Stimulated activated CD4-positive, alpha-beta T cell treated with anti-CD3 and anti-CD28 coated beads, Interleukin-1b, Interleukin-23, amount 100 ng/mL, for 24 hours (primary cell): ENCODE measurements at places on chromosomes 12 and 14.
A peak's percentile ranks its signal among the peaks of the same experiment; 100 is the strongest.

DNA sequence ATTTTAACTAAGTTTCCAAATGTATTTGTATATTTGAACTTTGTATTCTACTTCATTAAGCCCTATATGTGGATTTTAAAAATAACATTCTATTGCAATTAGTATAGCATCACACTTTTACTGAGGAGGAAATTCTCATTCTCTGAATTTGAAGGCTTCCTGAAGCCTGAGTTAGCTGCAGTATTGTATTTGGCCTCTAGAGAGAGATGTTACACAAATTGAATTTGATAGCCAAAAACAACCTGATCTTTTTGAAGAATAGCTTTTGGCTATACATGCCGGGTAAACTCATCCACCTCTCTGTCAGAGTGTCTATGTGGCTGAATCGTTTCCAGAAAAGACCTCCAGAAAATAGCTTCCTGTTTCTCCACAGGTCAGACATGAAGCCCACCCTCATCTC is 316.5 kb upstream of the OR4E1 start:
- no peak for DNase-seq

GRCh38 chr12:24899503-24900075 is 49.3 kb downstream of the BCAT1 start:
- DNase-seq: no peak

DNA sequence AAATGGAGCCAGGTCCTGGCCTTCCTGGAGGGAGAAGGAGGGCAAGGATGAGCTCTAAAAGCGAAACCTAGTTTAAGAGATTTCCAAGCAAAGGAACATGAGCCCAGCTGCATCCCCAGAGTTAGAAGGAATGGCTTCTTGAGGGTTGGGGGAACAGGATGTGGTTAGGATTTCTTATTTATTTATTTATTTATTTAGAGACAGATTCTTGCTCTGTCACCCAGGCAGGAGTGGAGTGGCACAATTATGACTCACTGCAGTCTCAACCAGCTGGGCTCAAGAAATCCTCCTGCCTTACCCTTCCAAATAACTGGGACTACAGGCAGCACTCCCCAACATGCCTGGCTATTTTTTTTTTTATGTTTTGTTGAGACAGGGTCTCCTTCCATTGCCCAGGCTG is 25.3 kb upstream of the TMEM106C start:
- no peak for DNase-seq

GRCh38 chr14:71290960-71291466 is 383.8 kb downstream of the PCNX1 start:
- DNase-seq: peak; percentile 46

GRCh38 chr12:63949902-63950301 is 105.4 kb downstream of the SRGAP1 start:
- DNase-seq: no peak

DNA sequence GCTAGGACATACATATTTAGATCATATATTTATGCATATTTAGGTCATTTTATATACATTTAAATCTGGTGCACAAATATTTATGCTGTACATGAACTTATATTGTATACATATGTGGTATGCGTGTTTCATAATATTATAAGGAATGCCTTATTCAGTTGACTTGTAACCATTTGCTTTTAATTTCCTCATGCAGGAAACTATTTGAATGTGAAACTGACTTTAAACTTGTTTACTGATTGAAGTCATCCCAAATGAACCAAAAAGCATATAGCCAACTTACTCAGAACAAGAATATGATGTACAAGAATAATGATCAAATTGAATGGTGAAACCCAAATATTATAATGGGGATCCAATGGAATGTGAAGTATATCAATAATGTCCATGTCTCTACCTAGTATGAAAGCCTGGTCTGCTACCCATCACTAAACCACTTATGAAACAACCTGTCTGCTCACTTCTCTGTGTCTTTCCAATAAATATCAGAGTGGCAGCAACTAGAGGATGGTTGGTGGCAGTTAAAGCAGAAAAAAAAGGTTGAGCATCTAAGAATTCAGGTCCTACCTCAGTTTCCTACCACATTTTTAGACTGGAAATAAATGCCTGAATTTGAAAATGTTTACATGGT is 38.3 kb downstream of the RPS6KA5 start:
- no peak for DNase-seq

GRCh38 chr14:101595349-101595748 is 34.1 kb downstream of the DIO3 start:
- DNase-seq: no peak

- no peak for DNase-seq
These were observed 11.3 kb downstream of the CFAP54 start for GRCh38 chr12:96500693-96501092.

- no peak for DNase-seq
These were observed 55.8 kb downstream of the ITPR2 start for GRCh38 chr12:26777236-26777635.

DNA sequence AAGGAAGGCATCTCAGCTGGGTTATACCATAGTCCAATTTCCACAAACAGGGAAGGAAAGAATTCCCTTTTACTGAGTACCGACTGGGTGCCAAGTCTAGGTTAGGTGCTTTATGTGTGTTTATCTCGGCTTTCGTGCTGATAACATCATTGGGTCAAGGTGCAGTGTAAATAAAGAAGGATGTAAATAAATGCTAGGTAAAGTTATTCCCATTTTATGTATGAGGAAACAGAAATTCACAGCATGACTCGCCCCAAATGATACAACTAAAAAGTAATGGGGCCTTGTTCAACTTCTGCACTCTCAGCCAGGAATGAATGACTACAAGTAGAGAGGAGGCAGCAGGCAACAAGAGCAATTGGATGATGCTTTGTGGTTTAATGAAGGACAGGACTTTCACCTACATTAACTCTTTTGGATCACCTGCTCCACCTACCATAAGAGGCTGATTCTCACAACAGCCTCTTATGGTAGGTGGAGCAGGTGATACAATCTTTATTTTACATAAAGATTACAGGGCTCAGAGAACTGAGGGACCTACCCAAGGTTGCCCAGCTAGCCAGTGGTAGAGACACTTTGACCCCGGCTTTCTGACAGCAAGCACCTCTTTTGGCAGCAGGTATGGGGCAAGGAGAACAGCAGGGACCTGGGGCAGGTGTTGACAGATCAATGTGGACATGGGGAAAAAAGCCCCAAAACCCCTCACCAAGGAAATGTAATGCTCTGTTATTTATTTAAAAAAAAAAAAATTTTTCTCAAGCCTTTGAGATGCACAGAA is 213.4 kb upstream of the NUDT4 start:
- no peak for DNase-seq

GRCh38 chr14:94054936-94055335 is 26.1 kb downstream of the DDX24 start:
- DNase-seq: no peak

DNA sequence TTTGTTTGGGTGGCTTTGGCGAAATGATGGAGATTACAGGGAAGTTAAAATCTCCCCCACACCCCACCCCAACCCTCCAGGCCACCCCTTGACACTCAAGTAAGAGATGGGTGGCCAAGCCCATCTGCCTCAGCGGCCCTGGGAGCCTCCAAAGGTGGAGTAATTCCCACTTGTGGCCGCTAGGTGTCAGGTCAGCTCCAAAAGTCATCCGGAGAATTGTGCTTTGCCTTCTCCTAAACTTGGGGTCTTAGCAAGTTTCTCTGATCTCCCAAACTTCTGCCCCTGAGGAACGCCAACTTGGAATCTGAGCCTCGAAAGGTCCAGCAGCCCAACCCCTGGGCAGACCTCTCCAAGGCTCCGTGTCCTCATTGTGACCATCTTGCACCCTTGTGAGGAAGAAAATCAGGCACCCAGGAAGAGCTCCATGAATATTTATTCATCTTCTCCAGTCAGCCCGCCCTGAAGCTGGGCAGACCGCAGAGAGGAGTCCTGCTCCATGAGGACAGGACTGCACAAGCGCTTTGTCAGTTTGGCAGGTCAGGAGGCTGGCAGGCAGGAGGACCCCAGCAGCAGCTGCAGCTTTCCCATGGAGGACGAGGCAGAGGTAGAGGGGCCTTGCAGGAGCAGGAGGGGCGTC is 46.7 kb downstream of the LRRC74A start:
- peak; percentile 46 for DNase-seq

GRCh38 chr12:41932470-41932991 is 212.1 kb downstream of the GXYLT1 start:
- no peak for DNase-seq

DNA sequence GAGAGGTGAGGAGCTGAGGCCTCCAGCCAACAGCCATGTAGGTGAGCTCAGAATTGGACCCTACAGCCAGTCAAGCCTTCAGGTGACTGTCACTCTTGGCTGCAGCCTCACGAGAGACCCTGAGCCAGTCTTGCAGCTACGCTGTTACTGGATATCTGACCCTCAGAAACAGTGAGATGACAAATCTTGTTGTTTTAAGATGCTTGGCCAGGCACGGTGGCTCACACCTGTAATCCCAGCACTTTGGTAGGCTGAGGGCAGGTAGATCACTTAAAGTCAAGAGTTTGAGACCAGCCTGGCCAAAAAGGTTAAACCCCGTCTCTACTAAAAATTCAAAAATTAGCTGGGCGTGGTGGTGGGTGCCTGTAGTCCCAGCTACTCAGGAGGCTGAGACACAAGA is 6.2 kb downstream of the PLEK2 start:
- no peak for DNase-seq

- DNase-seq: no peak
These were observed 35.3 kb upstream of the TTC7B start for GRCh38 chr14:90851327-90852036.

GRCh38 chr14:37251775-37252174 is 54.0 kb downstream of the MIPOL1 start:
- no peak for DNase-seq

DNA sequence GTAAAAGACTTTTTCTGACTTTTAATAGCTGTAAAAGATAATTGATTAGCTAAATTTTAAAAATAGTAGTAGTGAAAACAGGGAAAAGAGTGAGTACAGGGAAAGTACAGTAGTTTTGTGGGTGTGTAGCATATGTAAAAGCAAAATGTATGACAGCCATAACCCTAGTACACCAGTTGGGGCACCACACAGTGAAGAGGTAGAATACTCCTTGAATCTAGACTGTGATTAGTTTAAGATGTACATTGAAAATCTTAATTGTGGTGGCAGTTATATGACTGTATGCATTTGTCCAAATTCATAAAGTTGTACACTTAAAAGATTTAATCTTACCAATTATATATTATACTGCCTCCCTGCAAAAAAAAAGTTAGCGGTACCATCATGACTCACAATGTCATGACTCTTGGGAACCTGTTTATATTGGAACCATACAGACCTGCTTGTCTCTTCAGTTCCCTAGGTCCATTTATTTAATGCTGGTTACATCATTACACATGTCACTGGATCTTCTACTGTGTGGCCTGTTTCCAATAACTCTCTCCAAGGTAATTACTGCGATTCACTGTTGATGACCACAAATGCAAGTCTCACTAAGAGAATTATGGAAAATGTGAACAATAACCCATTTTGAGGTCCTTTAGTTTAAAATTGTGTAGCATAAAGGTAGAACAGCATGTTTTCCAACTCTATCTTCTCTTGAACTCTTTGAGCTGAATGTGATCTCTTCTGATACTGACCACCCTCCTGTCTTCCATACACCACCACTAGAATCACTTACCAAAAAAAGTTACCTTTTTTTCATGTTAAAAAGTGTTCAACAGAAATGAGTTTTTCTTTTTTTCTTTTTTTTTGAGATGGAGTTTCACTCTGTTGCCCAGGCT is 264.2 kb upstream of the AMIGO2 start:
- no peak for DNase-seq

DNA sequence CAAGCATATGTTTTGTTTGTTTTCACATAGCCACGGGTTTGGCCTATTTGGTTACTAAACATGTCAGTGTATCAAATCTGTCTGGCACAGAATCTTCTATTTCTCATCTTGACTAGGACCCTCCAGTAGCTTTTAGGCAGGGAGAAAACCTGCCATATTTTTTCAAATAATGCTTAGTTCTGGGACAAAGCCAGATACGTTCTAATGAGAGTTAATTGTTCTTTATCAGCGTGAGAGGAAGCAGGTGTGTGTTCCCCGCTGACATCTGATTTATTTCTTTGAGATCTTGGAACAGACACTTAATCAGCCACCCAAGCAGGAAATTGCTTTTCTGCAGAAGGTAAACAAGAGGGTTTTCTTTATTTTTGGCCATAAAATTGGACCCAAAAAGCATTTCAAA is 54.8 kb downstream of the GOLGA5 start:
- no peak for DNase-seq

GRCh38 chr12:114921781-114922180 is 237.8 kb upstream of the TBX3 start:
- no peak for DNase-seq

- no peak for DNase-seq
These were observed 2.5 kb upstream of the CCND2 start for GRCh38 chr12:4270831-4271716.

- DNase-seq: no peak
These were observed 474.1 kb upstream of the PRICKLE1 start for GRCh38 chr12:43063650-43064049.

DNA sequence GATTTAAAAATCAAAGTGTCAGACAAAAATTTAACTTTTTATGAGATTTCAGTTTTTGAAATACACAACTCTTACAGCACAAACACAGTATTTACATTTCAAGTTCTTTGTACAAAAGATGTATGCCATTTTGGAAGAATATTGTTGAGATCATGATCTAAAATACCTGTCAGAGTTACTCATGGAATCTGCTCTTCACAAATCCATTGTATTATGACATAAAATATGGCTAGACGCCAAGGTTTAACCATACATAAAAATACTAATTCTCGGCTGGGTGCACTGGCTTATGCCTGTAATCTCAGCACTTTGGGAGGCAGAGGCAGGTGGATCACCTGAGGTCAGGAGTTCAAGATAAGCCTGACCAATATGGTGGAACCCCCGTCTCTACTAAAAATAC is 6.2 kb upstream of the SYCP3 start:
- DNase-seq: no peak

GRCh38 chr12:27645671-27646070 is 50.6 kb upstream of the REP15 start:
- no peak for DNase-seq

- no peak for DNase-seq
These were observed 2.7 kb downstream of the PCNX1 start for GRCh38 chr14:70909733-70910614.

GRCh38 chr14:91229005-91229382 is 15.5 kb downstream of the GPR68 start:
- no peak for DNase-seq

DNA sequence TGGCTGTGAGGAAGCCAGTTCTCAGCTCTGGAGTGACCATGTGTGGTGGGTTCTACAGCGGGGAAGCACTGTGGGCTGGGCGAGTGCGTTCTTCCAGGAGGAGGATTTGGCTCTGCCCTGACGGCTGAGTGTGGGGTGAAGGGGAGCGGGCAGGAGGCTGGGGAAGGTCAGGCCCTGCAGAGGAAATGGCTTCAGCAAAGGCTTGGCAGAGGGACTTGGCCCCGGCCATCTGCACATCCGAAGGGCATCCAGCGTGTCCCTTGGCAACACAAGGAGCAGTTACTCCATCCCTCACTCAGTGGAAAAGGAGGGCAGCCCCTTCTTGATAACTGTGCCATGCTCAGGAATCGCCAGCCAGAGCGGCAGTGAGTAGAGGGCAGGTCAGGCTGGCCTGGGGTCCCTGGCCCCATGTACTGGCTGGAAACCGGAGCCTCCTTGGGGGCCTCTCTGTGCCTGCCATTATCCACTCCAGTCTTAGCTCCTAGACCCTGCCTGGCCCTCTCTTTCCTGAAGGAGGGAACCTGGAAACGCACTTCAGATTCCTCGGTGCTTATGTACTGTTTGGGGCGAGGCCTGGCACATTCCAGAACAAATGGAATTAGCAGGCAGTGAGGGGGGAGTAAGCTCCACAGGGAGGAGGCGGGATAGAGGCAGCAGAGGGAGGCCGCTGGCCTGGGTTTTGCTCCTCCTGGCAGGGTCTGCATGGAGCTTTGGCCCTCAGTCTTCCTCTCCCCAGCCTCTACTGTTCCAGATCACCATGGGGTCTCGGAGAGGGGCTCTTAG is 133.6 kb upstream of the NCOR2 start:
- DNase-seq: no peak

- DNase-seq: no peak
These were observed 24.2 kb downstream of the TRHDE start for GRCh38 chr12:72296389-72296788.
